Activated naive CD8-positive, alpha-beta T cell treated with anti-CD3 and anti-CD28 coated beads, Interleukin-2, amount 10 ng/mL, durations not matched to agents 7 days and 5 days (primary cell): ENCODE measurements at places on chromosomes 7 and 10. TPM values are rescaled to one million over a fixed set of nuclear protein-coding genes. Genes with fewer than 3 reads are reported as not detected.

The CYP2C8 gene
- not detected for total RNA-seq

The POLR1F gene
- total RNA-seq: 18.5 TPM

The PPP1R17 gene
- total RNA-seq: not detected

The ZNF467 gene
- total RNA-seq: 0.83 TPM

The GDF2 gene
- not detected for total RNA-seq
